ENCODE measurements at places on chromosomes 5 and 9. TPM values are rescaled to one million over a fixed set of nuclear protein-coding genes. Genes with fewer than 3 reads are reported as not detected.

DNA sequence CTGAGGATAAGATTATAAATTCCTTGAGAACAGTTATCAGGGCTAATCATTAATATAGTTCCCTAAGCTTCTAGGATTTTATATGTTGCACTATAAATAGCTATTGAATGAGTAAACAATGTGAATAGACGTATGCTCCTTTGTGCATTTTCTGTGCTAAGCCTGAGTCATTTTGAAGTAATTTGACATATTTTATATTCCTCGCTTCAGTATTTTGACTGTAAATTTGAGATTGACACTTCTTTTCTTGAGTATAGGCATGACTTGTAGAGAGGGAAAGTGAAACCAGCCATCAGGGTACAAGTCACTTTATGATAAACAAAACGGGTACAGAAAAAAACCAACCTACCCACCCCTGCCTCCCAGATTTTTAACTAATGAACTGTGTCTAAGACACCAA, 367.7 kb upstream of the PRR16 start:
- no peak for DNase-seq

DNA sequence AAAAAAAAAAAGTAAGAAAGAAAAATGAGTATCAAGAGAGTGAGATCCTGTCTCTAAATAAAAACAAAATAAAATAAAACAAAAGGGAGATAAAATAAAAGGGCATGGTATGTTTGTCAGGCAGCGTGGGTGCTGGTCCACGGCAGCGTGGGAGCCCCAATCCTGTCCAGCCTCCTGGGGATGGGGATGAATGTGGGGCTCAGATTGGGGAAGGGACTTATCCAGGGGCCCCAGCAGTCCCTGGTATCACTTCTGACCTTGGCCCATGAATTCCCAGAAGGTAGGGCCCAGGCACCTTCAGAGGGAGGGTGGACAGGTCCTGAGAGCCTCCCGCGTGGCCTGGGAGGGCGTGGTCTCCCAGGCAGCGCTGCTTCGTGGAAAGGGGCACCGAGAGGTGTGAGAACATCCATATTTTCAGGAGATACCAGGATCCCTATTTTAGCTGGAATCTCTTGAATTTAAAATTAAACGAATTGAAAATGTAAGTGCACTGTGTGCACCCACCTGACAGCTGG, 71.2 kb downstream of the ZNF354C start:
- DNase-seq, result no peak

GRCh38 chr5:132058646-132059042, 1.8 kb upstream of the IL3 start:
- DNase-seq, result no peak

- no peak for DNase-seq
Measured at GRCh38 chr5:78757269-78758053, 108.9 kb upstream of the LHFPL2 start.

DNA sequence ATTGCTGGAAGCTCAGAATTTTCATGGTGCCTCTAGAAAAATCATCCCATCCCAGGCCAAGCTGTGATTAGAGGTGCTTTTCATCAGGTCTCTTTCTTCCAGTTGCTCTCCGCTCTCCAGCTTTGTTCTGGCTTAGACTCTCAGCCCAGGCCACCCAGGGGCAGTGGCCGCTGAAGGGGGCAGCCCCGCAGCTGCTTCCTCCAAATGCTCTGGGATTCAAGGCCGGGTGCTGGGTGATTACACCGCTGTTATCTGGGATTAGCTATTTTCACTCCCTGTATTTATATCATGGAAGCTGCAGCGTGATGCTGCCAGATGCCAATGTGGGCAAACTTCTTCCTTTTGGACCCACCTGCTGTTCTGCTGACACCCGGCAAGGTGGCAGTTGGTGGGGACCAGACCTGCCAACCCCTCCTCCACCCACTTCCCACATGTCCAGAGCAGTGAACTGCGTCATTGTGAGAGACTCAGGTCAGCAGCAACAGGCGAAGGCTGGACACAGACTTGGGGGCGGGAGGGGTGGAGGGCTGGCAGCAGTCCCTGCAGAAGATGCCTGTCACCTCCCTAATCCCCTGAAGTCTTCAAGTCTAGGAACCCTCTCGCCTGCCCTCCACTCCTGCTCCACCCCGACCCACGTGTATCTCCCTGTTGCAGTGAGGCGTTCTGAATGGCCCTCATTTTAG, 33.9 kb upstream of the NKX2-5 start:
- DNase-seq, result no peak

DNA sequence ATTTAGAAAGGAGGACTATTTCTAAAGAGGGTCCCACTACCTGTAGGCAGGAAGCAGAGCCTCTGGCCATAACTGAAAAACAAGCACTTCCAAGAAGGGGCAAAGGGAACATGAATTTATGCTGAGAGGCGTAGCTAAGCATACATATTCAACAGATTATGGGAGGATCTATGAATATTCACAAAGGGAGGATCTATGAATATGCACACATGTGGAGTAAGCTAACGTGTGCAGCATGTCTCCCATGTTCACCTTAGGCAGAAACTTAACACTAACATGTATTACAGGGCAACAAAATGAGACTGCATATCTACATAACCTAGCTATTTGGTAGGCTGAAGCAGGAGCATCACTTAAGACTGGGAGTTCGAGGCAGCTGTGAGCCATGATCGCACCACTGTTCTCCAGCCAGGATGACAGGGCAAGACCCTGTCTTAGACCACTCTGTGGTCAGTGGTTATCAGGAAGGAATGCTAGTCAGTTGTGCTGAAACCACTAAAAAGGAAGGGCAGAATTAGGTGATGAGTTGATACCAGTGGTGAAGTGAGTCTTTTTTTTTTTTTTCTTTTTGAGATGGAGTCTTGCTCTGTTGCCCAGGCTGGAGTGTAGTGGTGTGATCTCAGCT, 20.8 kb downstream of the FXN start:
- DNase-seq, result no peak

DNA sequence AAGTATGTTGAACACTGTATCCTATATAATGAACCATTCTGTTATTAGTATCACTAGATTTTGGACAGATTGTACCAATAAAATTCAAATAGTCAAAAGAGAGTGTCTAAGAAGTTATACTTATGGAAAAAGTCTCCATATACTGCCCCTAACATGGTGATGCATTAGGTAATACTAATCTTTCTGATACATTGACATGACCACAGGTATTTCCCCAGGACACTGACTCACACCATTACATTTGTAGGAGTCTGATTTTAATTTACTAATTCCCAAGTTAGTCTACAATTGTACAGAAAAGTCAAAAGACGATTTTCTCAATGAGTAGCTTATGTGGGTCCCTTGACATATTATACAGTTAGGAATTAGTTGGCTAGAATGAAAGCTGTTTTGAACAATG, 593.8 kb downstream of the ISL1 start:
- DNase-seq, result no peak

- no peak for DNase-seq
Measured at GRCh38 chr5:137192293-137192743, 306.8 kb downstream of the SPOCK1 start.

- DNase-seq, result no peak
Measured at GRCh38 chr5:82551840-82552385, 273.8 kb upstream of the RPS23 start.

GRCh38 chr5:68739752-68740151, 354.1 kb upstream of the SLC30A5 start:
- no peak for DNase-seq

ARHGEF37 gene
- polyA plus RNA-seq, result 7.7 TPM

ARID3C gene
- polyA plus RNA-seq, result not detected

TMEM252 gene
- 8.6 TPM for polyA plus RNA-seq

Measured in renal cortex interstitium (tissue), 15 donors.